ENCODE measurements at places on chromosomes 4 and X. TPM values are rescaled to one million over a fixed set of nuclear protein-coding genes. Genes with fewer than 3 reads are reported as not detected.

The SPACA5 gene
- total RNA-seq: not detected

The ANK2 gene
- total RNA-seq: 284 TPM

The AFP gene
- 2.9 TPM for total RNA-seq

The TMEM47 gene
- 17.8 TPM for total RNA-seq

The GABRA4 gene
- total RNA-seq: not detected

The ARHGEF38 gene
- total RNA-seq: not detected

The QRFPR gene
- total RNA-seq: not detected

The ASMT gene
- total RNA-seq: not detected

The ETDA gene
- not detected for total RNA-seq

The ARR3 gene
- not detected for total RNA-seq

The GBA3 gene
- not detected for total RNA-seq

The GPR82 gene
- not detected for total RNA-seq

The NRK gene
- total RNA-seq: 0.47 TPM

The GAGE1 gene
- not detected for total RNA-seq

The BST1 gene
- 8.7 TPM for total RNA-seq

The PTTG2 gene
- not detected for total RNA-seq

The QDPR gene
- total RNA-seq: 43.0 TPM

The MAGEC3 gene
- not detected for total RNA-seq

The CXorf65 gene
- total RNA-seq: not detected

The KIAA1210 gene
- total RNA-seq: not detected

The VCX3B gene
- not detected for total RNA-seq

The INPP4B gene
- 11.2 TPM for total RNA-seq

The FABP2 gene
- total RNA-seq: not detected

The NWD2 gene
- under 0.01 TPM for total RNA-seq

The GPM6B gene
- 7.7 TPM for total RNA-seq

The CNGA1 gene
- total RNA-seq: not detected

The MANBA gene
- total RNA-seq: 59.7 TPM

The IL1RAPL2 gene
- not detected for total RNA-seq

The PRRG3 gene
- 0.47 TPM for total RNA-seq

The SMIM20 gene
- total RNA-seq: 63.6 TPM

The TCEANC gene
- 6.0 TPM for total RNA-seq

The SMIM10 gene
- total RNA-seq: 5.7 TPM

The GC gene
- total RNA-seq: not detected

The TMPRSS11D gene
- total RNA-seq: under 0.01 TPM

The C1GALT1C1 gene
- 16.2 TPM for total RNA-seq

The DTHD1 gene
- not detected for total RNA-seq

The VMA21 gene
- total RNA-seq: 22.2 TPM

The NEK1 gene
- total RNA-seq: 11.3 TPM

The PCYT1B gene
- not detected for total RNA-seq

The SSX4B gene
- not detected for total RNA-seq

The CYSLTR1 gene
- total RNA-seq: 0.26 TPM

The TMEM156 gene
- 0.17 TPM for total RNA-seq

The ZNF141 gene
- total RNA-seq: 4.8 TPM

The TEC gene
- 0.79 TPM for total RNA-seq

All from bronchial smooth muscle cell (primary cell).